ENCODE measurements at places on chromosomes 2 and 18.
A peak's percentile ranks its signal among the peaks of the same experiment; 100 is the strongest.

GRCh38 chr2:65420712-65421431, 11.5 kb downstream of the SPRED2 start:
- peak; percentile 66 for DNase-seq

- DNase-seq: peak; percentile 72
These were observed 46.6 kb upstream of the ZBTB7C start for GRCh38 chr18:48455555-48456478.

DNA sequence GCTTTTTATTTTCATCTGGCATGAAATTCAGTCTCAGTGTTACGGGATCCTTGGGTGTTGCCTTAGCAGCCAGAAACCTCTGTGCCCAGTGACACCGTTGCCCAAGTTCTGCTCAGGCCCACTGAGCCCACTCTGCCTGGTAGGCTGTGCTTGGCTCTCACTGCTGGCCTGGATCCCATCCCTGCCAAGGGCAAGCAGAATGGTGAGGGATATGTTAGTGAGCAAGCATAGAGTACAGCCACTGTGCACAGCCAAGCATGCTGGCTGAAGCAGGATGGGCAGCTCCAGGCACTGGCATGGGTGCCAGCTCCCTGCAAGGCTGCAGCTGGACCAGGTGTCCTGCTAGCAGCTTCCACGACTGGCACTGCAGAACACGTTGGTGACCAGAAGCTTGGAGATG, 194.7 kb upstream of the TFPI start:
- no peak for DNase-seq

DNA sequence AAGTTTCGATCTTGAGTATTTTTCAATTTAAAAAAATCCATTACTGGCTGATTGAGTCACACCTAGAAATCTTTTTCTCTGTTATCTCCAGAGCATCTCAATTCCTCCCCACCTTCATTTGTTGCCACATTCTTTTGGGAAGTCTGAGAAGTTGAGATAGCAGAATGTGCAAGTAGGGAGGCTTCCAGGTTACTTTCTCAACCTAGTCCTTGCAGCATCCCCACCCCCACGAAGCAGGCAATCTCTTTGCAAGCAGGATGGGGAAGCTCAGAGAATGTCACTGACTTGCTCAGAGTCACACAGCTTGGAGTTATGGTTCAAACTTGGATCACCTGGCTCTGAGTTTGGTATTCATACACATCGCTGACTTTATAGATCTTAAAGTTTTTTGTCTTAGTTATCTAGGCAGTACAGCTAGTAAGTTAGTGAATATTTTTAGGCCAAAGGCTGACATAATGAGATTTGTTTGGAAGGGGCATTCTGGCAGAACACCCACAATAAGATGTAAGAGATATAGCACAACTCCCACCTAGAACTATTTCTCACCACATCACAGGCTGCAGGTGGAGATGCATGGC, 25.9 kb upstream of the LCLAT1 start:
- DNase-seq: no peak

- DNase-seq: no peak
These were observed 203.4 kb upstream of the RND3 start for GRCh38 chr2:150690870-150691269.

- no peak for DNase-seq
These were observed 580.5 kb upstream of the NXPH2 start for GRCh38 chr2:139360654-139361053.

DNA sequence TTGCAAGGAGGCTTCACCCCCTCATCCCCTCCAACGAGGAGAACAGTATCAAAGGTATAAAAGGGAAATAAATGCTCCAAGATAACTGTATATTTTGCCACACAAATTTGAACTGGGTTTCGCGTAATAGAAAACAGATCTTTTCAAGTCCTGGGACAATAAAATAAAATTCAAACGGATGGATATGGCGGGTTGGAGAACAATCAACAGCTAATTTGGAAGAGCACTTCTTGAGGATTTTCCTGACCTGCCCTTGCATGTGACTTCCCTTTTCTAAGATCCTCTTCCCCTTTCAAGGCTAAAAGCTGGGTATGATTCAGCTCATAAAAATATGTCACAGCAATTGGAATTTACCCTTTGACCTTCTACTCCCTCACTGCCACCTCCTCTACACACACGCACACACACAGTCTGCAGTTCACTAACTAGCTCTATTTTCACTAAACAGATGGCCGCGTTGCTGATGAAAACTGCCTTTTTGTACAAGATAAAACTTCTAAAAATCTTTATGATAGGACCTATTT, 386.9 kb downstream of the FIGN start:
- peak; percentile 39 for DNase-seq

DNA sequence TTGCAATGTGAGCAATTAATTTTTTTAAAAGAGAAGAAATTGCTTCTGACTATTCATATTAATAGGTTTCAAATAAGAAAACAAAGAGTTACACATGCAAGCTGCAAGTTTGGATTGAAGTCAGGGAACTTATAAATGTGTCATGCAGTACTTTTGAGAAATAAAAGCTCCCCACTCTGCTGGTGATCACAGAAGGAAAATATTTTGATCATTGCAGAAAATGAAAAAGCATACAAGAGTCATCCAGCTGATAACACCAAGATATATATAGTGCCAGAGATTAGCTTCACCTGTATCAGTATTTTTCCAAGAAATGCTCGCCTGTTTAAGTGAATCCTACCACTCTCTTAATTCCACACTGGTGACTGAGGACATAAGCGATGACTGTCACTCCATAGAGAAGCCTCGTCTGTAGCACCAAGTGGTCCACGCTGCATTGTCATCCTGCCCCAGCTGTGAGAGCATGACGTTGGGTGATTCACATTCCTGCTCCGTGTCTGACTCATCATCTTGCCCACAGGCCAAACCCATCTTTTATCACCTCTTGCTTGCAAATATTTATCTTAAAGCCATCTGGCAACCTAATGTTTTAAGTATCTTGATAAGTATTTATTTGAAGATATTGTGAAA, 178.0 kb downstream of the ASXL3 start:
- DNase-seq: peak; percentile 7

- DNase-seq: no peak
These were observed 328.2 kb upstream of the CDH7 start for GRCh38 chr18:65422544-65423136.

GRCh38 chr2:64243081-64244036, 99.1 kb upstream of the PELI1 start:
- no peak for DNase-seq

DNA sequence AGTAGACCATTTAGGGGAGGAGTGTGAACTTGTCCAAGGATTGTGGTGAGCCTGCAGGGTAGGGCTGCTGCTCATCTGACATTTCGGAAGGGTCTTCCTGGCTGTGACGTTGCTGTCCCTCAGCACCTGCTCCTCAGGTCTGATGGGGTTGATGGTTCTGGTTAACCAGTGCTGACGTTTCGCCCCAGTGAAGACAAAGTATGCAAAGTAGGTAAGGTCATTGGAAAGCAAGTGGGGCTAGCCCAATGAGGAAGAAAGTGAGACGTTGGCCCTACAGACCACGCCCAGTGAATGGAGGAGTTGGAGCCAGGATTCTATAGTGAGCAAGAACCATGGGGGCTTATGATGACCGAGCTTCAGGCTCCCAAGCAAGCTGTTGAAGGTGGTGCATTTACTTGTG, 33.4 kb upstream of the ZNF396 start:
- DNase-seq: no peak

GRCh38 chr18:42706029-42706608, 409.4 kb downstream of the RIT2 start:
- no peak for DNase-seq
